ENCODE measurements at places on chromosomes 1 and 21.

DNA sequence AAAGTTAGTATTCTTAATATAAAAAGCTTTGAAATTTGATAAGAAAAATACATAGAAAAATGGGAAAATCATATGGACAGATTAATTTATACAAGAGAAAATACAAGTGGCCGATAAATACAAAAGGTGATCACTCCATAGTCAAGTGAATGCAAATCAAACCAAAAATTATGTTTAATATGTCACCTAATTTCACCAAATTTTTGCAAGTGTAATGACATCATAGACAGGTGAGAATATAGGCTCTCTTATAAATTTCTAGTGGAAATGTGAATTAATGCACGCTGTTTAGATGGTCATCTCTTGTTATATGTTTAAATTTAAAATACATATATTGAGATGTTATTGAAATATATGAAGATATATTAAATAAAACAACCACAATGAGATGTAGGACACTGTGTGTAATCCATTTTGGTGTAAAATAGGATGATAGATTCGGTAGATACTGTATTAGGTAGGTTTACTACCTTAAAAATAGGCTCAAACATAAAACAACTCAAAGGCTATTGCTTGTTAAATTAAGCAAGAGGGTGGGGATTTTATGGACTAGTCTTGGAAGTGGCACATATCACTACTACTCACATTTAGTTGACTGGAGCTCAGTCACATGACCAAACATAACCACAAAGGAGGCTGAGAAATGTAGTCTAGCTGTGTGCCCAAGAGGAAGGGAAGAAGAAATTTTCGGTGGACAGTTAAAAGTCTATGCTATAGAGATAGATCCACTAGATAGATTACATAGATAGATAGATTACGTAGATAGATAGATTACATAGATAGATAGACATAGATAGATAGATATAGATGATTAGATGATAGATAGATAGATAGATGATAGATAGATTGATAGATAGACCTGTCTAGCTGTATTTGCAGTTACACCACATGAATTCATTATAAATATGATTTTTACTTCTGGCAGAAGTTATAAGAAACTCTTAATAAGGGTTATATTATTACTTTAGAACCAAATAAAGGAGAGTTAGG, 9.2 kb downstream of the INSL5 start:
- no peak for DNase-seq

DNA sequence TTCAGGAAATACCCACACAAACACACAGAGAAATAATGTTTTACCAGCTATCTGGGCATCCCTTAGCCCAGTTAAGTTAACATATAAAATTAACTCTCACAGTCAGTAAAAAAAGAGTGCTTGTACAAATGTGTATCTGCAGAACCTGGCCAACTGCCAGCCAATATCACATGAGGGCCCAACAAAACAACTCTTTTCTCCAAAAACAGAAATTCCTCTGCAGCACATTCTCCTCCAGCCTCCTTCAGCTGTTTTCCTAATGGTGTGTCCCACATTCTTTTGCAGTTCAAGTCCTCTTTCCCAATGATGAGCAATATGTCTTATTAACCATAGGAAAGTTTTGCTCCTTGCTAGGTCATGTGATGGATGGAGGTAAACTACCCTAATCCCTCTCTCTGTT, 75.5 kb downstream of the LRRC7 start:
- no peak for DNase-seq

DNA sequence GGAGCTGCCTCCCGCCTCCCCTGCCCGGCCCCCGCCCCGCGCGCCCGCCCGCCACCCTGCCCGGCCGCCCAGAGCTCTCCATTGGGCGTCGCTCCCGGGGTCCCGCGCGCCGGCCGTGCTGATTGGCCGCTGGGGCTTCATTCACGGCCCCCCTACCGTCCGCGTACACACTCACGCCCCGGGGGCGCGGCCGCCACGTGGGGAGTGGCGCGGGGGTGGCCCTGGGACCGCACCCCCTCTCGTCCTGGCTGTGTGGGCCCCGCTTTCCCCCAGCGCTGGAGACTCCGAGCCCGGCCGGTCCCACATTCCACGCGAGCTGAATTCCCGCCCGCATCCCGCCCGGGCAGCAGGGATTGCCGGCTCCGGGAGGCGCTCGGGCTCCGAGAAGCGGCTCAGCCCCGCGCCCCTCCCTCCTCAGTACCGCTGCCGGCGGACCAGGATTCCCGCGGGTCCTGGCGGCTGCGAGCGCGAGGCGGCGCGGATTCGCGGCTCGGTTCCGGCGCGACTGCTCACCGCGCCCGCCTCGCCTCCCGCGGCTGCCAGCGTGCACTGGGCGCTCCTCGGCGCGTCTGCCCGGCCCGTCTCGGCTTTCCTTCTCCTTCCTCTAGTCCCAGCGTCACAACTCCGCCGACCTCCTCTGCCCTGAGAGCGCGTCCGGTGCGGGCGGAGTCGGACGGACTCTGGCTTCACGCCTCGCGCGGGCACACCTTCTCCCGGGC, 450 bp upstream of the POU3F1 start:
- peak; percentile 84 for DNase-seq

- no peak for DNase-seq
These were observed 687 bp downstream of the PRKAB2 start for GRCh38 chr1:147171399-147172167.

GRCh38 chr1:66648901-66649595, 103.2 kb upstream of the DYNLT5 start:
- DNase-seq: no peak

- DNase-seq: no peak
These were observed 60.2 kb downstream of the NDUFS5 start for GRCh38 chr1:39086386-39086785.

DNA sequence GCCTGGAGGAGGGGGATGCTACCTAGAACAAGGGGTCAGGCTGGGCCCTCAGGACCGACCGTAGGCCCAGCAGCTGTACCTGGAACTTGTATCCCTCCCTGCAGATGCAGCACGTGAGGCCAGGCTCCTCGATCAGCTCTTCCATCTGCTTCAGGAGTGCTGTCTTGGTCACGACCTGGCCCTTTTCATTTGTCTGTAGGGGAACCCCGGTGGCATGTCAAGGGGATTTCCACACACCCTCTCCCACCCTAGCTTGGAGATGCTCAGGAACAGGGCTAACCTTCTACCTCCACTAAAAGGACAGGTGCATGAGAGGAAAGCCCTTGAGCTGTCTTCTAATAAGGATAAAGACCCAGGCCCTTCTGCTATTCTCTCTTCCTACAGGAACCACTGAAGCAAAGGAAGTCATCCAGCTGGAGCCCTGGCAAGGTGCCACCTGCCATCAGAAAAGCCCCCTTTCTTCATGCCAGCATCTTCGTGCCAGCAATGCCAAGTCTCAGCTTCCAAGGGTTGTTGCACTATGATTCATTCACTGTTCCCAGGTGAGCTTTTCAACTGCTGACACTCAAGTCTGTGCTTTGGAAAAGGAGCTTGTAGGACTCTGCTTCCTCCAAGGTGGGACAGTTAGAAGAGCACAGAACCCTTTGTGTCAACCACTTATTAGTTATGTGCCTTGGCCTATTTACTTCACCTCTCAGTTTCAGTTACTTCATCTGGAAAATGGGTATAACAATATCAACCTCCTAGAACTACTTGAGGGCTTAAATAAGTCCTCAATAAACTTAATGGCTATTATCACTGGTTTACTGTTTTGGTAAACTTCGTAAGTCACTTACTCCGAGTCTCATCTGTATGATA, 122.1 kb downstream of the UBR4 start:
- no peak for DNase-seq

- no peak for DNase-seq
These were observed 265.6 kb downstream of the TNR start for GRCh38 chr1:175477786-175478185.

- DNase-seq: no peak
These were observed 118.9 kb downstream of the ATF6 start for GRCh38 chr1:161885003-161885402.

DNA sequence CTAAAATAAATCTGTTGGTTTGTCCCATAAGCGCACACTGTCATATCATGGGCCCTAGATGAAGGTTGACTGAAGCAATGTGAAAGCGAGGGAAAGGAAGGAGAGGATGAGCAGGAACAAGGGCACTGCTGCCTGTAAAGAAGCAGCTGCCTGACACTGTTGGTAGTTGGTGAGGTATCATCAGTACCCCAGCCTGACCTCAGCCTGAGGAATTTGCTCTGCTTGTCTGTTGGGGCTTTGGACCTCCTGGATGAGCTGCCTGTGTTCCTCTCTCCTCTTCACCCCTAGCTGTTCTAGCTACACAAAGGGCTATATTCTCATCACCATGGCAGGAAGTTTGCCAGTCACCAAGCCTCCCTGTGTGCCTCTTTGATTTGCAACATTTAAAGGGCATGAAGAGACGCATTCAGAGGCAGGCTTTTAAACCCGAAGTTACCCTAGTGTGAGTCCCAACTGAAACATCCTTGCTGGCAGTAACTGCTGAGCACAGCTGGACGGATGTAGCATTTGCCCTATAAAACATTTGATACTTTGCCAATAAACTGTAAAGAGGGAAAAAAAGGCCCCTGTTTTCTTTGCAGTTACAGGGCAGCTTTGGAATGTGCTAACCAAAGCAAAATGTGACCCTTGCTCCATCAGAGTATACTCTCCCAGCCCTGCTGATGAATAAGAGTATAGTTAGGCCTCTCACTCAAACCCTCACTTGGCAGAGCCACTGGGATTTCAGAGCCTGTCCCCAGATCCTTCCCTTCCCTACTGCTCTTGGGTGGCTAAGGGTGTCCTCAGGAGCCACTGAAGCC, 22.2 kb upstream of the SPATA6 start:
- peak; percentile 43 for DNase-seq

Data from NCI-H345 (cell line).